Activated effector memory CD4-positive, alpha-beta T cell treated with anti-CD3 and anti-CD28 coated beads, Interleukin-2, amount 50 U/mL, for 16 hours (primary cell): ENCODE measurements at places on chromosomes 1 and 21.
A peak's percentile ranks its signal among the peaks of the same experiment; 100 is the strongest.

DNA sequence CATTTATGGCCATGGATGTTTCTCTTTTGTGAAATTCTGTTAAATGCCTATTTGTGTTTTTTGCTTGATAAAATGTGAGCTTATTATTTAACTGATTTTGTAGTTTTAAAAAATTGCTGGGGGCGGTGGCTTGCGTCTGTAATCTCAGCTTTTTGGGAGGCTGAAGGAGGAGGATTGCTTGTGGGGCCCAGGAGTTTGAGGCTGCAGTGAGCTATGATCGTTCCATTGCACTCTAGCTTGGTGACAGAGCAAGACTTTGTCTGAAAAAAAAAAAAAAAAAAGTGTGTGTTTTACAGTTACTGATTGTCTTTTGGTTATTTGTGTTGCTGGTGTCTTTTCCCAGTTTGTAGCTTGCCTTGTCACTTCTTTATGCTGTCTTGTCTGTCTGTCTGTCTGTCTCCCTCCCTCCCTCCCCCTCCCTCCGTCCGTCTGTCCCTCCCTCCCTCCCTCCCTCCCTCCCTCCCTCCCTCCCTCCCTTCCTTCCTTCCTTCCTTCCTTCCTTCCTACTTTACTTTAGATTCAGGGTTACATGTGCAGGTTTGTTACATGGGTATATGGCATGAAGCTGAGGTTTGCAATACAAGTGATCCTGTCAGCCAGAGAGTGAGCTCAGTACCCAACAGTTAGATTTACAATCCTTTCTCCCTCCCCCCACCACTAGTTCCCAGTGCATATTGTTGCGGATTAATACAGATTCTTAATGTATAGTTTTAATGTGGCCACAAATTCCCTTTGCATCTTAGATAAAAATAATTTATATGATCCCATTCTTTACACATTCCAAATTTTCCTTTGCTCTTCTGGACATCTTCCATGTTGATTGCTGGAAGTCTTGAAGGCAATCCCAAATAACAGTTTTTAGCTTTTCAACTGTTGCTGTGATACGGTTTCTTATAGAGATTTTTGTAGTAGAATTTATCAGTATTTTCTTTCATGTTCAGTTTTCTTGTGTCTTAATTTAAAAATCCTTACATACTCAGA lies 25.1 kb downstream of the PTBP2 start:
- DNase-seq: no peak

DNA sequence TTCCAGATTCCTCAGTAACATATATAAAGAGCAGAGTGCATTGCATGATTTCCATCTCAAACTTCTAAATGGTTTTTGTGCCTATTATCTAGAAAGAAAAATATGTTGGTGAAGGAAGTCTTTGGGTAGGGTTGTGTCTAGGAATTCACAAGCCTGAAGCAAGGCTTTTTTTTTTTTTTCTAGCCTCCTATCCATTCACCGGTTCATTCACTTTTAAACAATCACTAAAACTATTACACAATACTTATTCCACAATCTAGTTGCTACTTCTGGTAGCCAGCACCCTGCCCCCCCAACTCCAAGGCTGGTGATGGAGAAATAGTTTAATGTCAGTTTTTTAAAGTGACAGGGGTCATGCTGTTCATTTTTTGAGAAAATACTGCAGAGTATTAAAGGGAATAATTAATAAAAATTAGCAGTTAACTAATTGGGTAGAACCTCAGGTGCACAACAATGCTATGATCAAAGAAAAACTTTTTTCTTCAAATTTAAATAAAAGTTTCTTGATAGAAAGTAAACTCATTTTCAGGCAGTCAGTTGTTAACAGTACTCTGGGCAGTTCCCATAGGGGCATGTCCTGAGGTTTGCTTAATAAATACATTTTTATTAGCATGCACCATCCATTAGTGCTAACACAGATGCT lies 10.9 kb downstream of the IRF2BP2 start:
- no peak for DNase-seq

DNA sequence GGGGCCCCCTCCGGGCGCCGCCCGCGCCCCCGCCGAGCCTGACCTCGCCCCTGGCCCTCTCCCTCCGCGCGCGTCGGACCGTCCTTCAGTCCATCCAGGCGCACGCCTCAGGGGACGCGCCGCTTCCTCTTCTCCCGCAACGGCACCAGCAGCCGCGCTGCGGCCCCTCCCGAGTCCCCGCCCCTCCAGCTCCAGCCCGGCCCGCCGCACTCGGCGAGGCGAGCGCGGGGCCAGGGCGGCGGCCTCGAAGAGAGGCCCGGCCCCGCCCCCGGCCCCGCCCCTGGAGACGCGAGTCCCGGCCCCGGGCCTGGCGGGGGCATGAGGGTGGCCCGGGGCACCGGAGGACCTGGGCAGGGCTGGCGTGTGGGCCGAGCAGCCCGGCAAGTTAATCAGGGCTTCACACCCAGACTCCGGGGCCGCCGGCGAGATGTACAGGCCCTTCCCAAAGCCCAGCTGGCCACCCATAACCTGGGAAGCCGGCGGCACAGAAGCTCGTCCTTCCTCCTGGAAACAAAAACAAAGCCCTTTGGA lies at the start of gene IGSF3:
IGSF3 (minus strand) TSS at position 159 of the 531 bp plus-strand sequence. CDS start 1,407 bp downstream, outside the sequence.
- DNase-seq: peak; percentile 83

DNA sequence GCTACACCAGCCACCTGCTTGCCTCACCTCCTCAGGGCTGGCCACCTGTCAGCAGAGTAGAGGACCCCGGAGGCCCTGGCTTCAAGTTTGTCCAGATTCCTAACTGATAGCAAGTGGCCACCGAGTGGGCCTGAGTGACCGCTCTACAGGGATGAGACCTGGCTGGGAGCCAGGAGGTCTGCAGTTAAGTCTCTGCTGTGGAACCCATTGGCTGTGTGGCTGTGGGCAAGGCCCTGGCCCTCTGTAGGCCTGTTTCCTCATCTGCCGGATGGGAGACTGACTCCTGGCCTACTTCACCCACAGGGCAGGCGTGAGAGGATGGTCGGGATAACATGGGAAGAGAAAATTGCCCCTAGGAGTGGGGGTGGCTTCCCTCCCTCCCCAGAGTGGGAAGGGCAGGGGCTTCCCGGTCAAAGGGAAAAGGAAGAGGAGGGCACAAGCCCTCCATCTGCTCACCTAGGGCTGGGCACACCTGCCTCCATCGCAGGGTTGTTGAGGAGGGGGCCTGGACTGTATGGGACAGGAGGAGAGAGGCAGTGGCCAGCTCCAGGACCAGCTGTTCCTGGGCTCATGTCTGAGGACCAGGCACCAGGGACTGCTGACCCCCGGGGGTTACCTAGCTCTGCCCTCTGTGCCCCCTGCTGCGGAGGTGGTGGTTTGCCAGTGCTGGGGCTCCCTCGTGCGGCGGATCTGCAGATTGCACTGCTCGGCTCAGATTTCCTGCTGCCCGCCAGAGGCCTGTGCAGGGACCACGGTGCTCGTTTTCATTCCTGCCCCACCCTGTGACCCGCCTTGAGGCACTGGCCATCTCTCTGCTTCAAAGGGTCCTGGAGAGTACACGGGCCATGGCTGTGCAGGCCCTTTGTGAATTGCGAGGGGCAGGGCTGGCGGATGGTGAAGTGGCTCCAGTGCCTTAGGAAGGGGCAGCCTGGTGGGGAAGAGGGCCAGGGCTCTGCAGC lies 9.1 kb upstream of the MTFR1L start:
- DNase-seq: peak; percentile 92

GRCh38 chr1:180923021-180923841 lies 10.5 kb downstream of the KIAA1614 start:
- DNase-seq: no peak
